Activated T-cell treated with anti-CD3 and anti-CD28 coated beads for 24 hours (primary cell): ENCODE measurements at places on chromosomes 12 and 14.

DNA sequence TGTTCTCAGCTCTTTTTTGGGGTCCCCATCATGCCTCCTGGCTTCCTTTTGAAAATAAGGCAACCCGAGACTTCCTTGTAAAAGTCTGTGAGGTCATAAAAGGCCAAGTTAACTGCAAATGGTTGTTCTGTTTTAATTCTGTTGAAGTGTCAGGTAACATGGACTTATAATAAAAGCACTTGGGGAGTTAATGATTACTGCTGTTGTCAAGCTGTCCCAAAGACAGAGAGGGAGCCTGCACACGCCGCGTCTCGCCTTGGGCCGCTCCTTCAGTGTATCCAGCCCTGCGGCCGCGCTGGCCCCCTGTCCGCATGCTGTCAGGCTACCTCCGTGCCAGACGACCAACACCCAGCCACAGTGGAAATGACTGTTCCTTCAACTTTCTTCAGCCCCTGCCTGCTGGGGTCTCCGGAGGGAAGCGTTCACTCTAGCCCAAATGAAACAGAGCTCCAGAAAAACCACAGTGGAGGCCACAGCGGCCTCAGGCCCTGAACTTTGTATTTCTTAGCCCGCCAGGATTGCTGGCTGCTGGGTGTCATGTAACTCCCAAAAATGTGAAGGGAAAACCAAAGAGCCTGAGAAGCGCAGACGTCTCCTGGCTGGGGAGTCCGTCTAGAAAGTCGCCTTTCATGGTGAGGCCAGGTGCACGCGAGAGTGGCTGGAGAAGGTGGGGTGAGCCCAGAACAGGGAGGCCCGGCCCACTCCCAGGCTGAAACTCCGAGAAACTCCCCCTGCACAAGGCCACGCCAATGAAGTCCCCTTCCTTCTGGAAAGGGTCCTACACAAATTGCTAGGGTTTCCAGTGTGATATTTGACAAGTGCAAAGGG, 189.1 kb downstream of the ZFP36L1 start:
- no peak for DNase-seq

GRCh38 chr12:24111616-24112015, 162.1 kb upstream of the SOX5 start:
- DNase-seq = no peak

DNA sequence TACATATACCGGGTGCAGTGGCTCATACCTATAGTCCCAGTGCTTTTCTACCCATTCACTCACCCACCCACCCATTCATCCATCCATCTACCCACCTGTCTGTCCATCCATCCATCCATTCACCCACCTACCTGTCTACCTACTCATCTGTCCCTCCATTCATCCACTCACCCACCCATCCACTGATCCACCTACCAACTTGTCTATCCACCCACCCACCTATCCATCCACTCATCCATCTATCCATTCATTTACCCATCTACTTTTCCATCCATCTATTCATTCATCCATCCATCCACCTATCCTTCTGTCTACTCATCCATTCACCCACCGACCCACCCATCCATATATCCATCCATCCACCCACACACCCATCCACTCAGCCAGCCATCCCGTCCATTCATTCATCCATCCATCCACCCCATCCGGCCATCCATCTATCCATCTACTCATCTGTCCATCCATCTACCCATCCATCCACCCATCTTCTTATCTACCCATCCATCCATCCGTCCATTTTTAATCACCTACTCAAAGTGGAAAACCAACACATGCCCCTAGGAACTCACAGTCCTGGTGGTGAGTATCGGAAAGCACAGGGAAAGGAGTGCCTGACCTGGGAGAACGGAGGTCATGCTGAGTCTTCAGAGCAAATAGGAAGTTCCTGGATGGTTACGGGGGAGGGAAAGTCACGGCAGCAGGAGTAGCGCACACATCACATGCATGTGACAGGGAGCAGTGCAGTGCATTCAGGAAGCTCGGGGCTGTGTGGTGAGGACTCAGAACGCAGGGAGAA, 20.0 kb downstream of the DDX51 start:
- DNase-seq = no peak

GRCh38 chr14:64504310-64504896, at the start of gene ZBTB1:
ZBTB1 (plus strand) TSS chr14:64504770; CDS start chr14:64521505, 16,735 bp downstream.
- DNase-seq = peak; percentile 81

GRCh38 chr12:68529466-68529865, 81.2 kb upstream of the RAP1B start:
- DNase-seq = no peak

GRCh38 chr12:110269622-110270124, 11.4 kb upstream of the ATP2A2 start:
- DNase-seq = no peak

DNA sequence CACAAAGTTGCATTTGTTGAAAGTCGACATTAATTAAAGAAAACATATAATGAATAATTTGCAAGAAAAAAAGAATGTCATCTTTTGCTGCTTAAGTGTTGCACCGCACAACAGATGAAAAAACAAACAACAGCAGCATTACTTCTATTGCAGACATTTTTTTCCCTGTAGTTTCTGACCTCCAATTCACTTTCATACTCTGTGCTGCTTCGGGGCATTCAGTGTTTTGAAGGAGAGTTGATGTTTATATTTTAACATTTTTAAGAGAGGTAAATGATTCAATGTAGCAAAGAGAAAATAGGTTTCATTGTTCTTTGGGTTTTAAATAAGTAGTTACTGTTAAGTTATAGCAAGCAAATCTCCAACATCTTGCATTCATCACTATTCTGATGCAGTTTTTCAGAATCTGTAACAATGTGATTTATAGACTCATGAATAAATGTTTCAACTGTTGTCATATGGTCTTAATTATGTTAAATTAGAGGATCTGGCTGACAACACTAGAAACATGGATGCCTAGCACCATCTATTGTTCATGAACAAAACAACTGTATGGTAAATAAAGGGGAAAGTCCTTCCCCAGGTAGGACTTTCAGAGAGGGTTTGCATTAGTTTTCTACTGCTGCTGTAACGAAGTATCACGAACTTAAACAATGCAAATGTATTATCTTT, 168.1 kb downstream of the BCAT1 start:
- no peak for DNase-seq

GRCh38 chr12:80356097-80356496, 87.9 kb upstream of the PTPRQ start:
- no peak for DNase-seq

- DNase-seq = no peak
Observed at GRCh38 chr12:39503439-39503838, 60.5 kb upstream of the KIF21A start.

GRCh38 chr12:104998423-104999346, 12.6 kb downstream of the NOPCHAP1 start:
- DNase-seq = no peak

GRCh38 chr12:102061096-102061559, 663 bp downstream of the WASHC3 start:
- no peak for DNase-seq

DNA sequence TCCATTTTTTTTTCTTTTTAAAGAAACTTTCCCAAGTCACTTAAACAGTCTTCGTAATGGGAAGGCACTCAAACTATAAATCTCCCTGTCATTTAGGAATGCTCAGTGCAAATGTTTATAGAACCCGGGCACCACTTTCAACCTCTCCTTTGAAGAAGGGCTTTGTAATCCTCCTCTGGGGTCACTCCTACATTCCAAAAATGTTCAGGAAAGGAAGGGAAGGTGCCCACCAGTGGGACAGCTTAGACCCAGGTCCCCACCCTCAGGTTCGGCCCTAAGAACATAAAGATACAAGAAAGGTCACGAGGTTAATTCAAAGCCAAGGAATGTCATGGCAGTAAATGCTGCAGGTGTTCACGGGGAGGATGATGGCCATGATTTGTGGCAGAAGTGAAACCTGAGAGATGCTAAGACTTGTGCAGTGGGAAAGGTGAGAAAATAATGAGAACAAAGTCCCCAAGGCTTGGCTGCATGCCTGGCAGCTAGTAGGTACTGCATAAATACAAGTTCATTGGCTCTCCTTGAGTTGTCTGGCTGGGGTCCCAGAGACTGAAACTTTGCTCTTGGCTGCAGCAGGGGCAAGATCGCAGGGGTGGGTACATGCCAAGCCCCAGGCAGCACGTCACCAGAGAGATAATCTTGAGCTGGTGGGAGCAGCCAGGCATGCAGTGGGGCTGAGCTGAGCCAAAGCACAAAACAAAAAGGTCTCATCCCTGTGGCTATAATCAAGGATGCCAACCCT, 21.1 kb downstream of the KRT18 start:
- DNase-seq = no peak

- no peak for DNase-seq
Observed at GRCh38 chr14:41606532-41607303, at the start of gene LRFN5. LRFN5 (plus strand) TSS chr14:41606876.

- peak; percentile 62 for DNase-seq
Observed at GRCh38 chr12:3803865-3804472, 51.1 kb upstream of the CRACR2A start.

DNA sequence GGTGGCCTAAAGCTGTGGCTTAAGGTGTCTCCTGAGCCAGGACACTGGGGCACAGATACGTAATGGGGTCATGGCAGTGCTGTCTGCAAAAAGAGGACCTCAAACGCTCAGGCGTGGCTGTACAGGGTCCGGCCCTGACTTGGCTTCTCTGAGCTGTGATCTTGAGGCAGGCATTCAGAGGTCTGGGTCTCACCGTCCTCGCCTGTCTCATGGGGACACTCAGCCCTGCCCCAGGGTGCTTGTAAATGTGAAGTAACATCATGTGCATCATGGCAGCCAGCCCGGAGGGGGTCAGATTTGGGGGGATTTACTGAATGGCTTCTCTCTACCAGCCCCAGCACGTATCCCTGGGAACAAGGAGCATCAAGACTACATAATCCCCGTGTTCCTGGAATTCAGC, 28.8 kb downstream of the DIO3 start:
- DNase-seq = no peak

GRCh38 chr12:51714666-51715065, 123.6 kb downstream of the SCN8A start:
- no peak for DNase-seq
